Dermis blood vessel endothelial cell (primary cell): ENCODE measurements at places on chromosomes 3 and 15. TPM values are rescaled to one million over a fixed set of nuclear protein-coding genes. Genes with fewer than 3 reads are reported as not detected.

The CFAP100 gene
- not detected in 2 replicates for total RNA-seq

The FEM1B gene
- total RNA-seq = 47.0 and 48.9 TPM in 2 replicates

The ESYT3 gene
- total RNA-seq = not detected in 2 replicates

The GOLGA6L10 gene
- 0.17 and 0.65 TPM in 2 replicates for total RNA-seq

The SOX14 gene
- not detected in 2 replicates for total RNA-seq

The IGSF10 gene
- under 0.01 and 0.05 TPM in 2 replicates for total RNA-seq

The CYP19A1 gene
- total RNA-seq = not detected in 2 replicates

The SPTSSB gene
- not detected in 2 replicates for total RNA-seq

The MITF gene
- 1.5 and 5.7 TPM in 2 replicates for total RNA-seq

DNA sequence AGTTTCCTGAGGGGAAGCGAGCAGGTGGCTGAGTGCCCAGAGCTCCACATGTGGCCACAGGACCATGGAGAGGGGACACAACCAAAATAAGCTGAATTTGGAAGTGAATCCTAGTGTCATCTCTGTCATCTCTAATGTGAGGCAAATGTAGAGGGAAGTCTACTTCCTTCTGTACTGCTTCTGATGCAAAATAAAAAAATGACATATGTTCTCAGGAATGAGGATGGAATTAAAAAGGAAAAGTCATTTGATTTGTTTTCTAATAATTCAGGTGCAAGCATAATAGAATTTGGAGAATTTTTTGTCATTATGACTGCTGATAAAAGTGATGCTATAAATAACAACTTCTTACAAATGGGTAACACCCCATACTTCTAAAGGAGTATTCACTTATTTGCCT is 59.5 kb upstream of the POU1F1 start:
- no peak for DNase-seq

- DNase-seq = no peak
These were observed 156.6 kb downstream of the RPLP1 start for GRCh38 chr15:69609176-69609575.

GRCh38 chr15:61974759-61975158 is 85.5 kb downstream of the VPS13C start:
- no peak for DNase-seq

DNA sequence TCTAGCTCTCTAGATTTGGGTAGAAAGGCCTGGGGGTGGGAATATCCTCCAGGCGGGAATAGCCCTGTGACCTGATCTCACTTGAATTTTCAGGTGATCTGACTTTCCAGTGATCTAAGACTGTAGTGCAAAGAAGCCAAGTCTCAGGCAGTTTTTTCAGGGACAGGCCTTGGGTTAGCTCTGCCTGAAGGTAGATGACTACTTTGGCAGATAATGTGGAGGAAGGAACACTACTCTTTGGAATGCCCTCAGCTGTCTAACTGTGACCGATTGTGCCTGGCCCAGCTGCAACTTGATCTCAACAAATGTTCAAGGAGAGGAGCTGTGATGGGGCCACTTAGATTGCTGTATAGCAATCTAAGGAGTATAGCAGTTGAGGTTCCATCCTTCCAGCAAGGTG is 193.7 kb downstream of the TCF12 start:
- no peak for DNase-seq

DNA sequence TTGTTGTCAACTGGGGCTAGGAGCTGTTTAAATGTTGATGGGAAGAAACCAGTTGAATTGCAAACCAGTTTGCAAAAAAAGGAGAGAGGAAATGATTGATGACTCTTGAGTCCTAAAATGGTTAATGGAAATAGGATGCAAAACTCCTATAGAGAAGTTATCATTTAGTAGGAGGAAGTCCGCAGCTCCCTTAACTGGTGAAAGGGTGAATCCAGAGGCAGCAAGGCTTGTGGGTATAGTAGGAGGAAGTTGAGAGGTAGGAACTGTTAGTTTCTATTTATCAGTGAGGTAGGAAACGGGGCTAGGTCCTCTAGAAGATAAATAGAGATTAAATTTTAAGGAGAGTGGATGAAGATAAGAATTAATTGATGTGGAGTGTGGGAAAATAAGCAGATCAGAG is 15.4 kb downstream of the IREB2 start:
- no peak for DNase-seq

GRCh38 chr3:123319760-123320159 is 118.0 kb downstream of the SEC22A start:
- no peak for DNase-seq

DNA sequence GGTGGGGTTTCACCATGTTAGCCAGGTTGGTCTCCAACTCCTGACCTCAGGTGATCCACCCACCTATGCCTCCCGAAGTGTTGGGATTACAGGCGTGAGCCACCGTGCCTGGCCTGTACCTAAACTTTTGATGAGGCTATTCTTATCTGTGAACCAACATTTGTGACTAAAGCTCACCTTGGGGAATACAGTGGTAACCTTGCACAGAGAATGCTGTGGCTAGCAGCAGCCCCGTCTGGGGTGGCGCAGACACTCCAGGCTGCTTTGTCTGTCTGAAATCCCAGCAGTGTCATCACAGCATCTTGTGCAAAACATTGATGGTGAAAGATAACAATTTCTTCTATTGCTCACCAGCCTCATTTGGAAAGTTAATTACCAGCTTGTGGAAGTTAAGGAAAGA is 58.9 kb downstream of the CMTM8 start:
- no peak for DNase-seq

GRCh38 chr15:75153087-75153486 is 48.6 kb upstream of the C15orf39 start:
- peak; percentile 37 for DNase-seq

DNA sequence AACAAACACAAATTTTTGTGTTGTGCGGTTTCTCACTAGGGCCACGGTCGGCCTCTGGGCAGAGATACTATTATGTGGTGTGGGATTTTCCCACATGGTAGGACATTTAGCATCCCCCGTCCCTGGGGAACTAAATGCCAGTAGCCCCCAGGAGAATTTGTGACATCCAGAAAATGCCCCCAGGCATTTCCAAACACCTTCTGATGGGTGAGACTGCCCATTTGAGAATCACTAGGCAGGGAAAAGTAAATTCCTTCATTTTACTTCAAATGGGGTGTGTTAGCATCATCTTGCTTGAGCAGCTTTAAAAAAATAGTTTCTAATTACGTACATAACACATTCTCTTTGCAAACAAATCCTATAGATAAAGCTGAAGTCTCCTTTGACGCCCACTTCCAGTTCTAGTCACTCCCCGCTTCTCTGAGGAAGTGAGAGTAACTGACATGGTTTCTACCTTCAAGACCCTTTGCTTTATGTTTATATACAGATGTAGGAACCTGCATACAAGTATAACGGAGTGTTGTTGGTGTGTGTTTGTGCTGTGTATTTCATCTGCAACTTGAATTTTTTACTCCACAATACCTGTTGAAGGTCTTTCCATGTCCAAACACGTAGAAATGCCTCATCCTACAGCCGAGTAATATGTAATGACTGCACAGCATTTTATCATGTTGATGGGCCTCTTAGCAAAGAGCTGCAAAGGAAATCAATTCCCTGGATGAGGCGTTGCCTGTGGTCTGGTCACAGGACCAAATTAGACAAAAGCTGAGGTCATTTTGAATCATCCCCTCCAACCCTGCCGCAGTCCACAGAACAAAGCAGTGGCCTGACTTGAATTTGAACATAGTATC is 31.4 kb upstream of the ZBTB38 start:
- DNase-seq = peak; percentile 85
